ENCODE measurements at places on chromosomes 16 and 17.

DNA sequence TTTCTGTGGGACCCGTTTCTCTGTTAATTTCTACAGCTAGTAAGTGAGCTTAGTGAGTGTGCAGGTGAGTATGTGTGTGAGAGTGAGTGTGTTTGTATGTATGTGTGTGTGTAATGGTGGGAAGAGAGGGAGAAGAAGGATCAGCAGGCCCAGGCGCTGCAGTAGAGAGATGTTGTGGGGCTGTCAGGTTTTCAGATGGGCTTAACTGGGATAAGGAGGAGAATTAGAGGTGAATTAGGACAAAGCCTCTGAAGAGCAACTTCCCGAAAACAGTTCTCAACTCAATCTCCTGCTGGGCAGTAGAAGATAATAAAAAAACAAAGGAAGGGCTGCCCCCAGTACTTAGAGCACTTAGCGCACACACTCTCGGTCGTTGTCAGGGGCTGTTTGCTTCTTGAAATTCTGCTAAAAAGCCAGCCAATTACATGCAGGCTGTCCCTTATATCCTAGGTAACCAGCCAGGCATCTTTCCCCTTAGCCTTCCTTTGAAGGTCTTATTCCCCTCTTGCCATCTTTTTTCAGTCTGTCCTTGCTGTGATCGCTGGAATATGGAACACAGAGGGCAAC, 63.4 kb downstream of the CLEC16A start:
- DNase-seq, result no peak

GRCh38 chr16:29974291-29975133, 844 bp downstream of the TAOK2 start:
- DNase-seq, result peak; percentile 42

DNA sequence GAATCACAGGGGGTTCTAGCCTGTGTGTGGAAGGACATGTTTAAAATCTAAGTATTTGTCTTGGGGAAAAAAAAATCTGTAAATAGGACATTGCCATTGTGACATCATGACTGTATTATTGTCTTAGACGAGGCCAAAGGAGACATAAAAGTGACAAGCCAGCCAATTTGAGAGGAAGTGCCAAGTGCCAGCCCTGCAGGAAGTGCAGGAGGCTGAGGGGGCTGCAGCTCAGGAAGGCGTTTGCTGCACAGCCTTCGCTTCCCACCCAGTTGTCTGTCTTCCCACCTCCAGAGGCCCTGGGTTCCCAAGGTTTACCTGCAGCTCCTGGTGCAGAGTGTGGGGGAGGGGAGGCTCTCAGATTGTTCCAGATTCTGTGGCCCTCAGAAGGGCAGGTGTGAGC, 1.3 kb downstream of the ADCY7 start:
- DNase-seq, result peak; percentile 50

DNA sequence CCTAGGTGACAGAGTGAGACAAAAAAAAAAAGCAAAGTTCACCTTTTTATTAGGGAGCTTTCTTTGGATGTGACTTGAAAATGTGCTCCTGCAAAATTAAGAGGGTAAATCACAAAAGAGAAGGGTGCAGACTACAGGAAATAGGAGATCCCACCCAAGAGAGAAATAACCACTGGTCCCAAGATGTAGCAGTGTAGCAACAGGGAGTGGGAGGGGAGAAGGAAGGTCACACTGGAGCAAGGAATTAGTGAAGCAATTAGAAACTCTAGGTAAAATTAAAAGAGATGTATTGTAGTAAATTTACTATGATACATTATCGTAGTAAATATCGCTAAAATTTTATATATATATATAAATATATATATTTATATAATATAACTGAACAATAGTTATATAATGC, 12.3 kb upstream of the SPN start:
- DNase-seq, result no peak

- DNase-seq, result no peak
Measured at GRCh38 chr17:39026980-39027451, 59.8 kb upstream of the FBXO47 start.

- no peak for DNase-seq
Measured at GRCh38 chr17:518047-518735, 165.6 kb upstream of the RPH3AL start.

- no peak for DNase-seq
Measured at GRCh38 chr16:19085679-19086200, 18.3 kb downstream of the COQ7 start.

DNA sequence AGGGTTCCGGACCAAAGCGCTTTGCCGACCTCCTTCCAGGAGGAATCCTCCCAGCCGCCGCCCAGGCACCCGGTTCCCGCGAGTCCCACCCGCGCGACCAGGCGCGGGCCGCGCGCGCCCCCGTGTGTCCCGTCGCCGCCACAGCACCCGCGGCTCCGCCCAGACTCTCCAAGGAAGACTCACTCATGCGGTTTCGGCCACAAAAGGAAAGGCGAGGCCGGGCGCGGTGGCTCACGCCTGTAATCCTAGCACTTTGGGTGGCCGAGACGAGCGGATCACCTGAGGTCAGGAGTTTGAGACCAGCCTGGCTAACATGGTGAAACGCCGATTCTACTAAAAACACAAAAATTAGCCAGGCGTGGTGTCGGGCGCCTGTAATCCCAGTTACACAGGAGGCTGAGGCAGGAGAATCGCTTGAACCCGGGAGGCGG, 3.5 kb upstream of the PKMYT1 start:
- peak; percentile 86 for DNase-seq

DNA sequence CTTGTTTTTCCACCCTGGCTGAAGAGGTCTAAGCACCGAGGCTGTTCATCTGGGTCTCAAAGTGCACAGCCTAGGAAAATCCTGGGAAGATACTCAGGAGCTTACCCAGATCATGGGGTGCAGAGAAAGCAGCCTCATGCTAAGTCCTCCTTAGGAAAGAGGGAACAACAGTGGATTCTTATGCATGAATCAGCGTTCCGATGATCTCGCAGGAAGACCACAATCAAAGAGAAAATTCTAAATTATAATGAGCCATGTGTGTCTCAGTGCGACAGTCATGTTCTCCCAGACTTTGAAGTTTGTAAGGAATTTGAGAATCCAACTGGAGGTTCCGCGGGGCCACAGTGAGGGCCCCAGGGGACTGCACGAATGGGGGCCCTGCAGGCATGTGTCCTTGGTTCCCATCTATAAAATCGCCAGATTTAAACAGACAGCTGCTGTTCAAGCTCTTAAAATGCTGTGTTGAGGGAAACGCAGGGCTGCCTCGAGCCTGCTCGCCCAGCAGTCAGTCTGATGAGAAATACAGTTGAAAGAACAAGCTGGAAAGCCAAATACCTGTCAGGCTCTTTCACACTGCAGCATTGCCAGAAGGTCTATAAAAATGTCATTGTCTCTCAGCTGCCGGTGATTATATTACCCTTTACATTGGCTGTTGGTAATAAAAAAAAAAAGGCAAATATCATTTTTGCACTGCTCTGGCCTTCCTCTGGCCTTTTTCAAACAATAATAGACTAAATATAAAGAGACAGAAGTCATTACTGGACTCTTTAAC, 152.1 kb downstream of the PMP22 start:
- no peak for DNase-seq

DNA sequence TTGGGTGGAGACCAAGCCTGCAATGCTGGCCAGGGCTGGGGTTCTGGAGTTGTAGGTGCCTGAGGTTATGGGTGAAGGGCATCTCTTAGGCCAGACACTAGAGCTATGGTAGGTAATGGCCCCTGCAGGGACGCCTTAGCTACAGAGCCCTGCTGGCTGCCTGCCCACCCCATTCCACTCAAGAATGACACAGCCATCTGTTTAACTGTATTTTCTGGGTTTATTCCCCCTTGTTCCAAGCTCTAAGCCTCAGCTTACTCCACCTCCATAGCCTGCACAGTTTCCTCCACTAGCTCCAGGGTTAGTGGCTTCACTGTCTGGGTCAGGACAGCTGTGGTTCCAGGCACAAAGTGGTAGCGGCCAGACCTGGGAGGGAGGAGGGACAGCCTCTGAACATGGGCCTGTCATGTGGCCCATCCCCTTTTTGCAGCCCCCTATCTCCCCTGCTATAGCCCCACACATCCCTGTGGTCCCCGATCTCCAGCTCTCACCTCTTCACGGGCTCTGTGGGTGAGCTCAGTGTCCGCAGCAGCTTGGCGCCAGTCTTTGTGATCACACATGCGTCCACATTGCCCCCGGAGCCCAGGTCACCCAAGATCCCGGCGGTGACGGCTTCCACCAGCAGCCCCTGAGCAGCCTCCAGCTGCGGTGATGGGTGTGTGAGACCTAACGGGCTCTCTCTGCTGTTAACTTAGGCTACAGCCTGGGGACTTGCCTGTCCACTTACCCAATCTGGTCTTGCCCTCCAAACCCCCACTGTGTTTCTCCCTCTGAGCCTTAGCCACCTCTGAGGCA, 2.1 kb downstream of the PSMB10 start:
- no peak for DNase-seq

GRCh38 chr16:67542464-67542863, 13.8 kb downstream of the RIPOR1 start:
- DNase-seq, result peak; percentile 72

DNA sequence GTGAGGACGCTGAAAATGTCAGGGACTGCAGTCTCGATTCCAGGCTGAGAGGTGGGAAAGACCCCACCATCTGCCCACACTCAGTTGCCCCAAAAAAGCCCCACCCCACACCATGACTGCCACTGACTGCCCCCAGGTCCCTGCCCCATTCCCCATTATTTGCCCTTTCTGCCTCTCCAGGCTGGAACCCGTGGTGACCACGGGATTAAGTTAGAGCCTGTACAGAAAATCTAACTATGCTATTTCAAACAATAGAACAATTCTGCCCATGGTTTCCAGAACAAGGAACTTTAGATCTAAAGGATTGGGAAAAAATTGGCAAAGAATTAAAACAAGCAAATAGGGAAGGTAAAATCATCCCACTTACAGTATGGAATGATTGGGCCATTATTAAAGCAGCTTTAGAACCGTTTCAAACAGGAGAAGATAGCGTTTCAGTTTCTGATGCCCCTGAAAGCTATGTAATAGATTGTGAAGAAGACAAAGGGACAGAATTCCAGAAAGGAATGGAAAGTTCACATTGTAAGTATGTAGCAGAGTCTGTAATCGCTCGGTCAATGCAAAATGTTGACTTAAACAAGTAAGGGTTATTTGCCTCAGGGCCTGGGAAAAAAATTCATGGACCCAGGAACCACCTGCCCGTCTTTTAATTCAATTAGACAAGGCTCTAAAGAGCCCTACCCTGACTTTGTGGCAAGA, 14.4 kb downstream of the FLYWCH1 start:
- DNase-seq, result no peak
